ENCODE measurements at places on chromosomes 5 and 9.

- no peak for DNase-seq
Measured at GRCh38 chr9:81529556-81530193, 159.7 kb downstream of the TLE1 start.

DNA sequence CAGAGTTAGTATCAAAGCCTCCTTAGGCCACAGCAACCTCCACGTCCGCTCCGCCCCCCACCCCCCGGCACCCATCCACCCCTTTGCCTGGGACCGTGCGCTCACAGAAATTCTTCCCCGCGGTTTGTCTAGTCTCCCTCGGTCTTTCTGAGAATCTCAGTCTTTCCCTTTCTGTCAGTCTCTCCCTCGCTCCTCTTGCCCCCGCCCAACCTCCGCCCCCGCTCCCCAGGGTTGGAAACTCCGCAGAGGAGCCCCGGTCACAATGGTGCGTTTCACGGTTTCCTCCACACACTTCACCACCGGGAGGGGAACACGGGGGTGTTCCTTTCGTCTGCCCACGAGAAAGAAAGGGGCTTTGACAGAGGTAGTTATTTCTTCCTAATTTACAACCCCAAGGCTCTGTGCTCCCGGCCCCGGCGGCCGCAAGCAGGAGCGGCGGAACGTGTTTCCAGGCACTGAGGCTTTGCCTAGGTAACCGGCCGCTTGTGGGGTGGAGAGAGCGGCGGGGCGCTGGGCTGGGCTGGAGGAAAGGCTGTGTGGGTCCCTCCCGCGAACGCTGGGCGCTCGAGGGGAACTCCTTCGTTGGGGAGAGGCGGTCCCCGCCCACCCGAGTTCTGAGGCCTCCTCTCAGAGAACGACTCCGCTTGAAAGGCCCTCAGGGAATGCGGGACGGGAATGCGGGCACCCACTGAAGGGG is 2.1 kb downstream of the NR4A3 start:
- peak; percentile 92 for DNase-seq

GRCh38 chr9:34252670-34253459 is 74.0 kb downstream of the UBAP1 start:
- peak; percentile 86 for DNase-seq

GRCh38 chr5:172364773-172365172 is 81.2 kb upstream of the UBTD2 start:
- DNase-seq = no peak

GRCh38 chr9:128163523-128164306 is 3.6 kb downstream of the BBLN start:
- no peak for DNase-seq

DNA sequence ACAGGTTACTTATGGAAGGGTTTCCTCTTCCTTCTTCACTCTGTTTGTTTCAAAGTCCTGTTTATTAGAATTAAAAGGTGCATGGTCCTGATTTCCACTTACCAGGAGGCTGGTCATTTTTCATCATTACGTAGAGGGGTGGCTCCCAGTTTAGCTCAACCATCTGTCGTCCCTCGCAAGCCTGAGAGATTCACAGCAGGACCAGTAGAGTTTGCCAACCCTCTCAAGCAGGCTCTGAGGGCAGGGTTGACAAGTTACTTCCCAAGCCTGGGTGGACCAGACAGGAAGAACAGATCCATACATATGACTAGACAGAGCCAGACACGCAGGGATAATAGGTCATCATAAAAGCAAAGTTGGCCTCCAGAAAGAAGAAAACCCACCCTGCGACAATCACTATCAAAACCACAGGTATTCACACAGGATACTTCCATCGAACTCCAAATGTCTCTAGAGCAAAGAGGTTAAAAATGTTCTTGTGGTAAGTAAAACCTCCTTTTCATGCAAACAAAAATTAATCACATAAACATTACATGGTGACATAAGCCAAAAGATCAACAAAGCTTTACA is 151.9 kb downstream of the ELAVL2 start:
- DNase-seq = no peak

DNA sequence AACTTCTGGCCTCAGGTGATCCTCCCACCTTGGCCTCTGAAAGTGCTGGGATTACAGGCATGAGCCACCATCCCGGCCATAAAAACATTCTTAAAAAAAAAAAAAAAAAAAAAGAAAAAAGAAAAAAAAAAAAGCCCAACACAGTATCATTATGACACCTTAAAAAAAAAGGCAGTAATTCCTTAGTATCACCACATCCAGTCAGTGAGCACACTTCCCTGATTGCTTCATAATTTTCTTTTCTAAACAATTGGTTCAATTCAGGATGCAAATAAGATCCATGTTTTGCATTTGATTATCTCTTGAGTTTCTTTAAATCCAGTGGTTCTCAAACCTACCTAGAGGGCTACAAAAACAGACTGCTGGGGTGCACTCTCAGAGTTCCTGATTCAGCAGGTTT is 182.5 kb downstream of the CDK5RAP2 start:
- no peak for DNase-seq

GRCh38 chr5:124061663-124062062 is 549.7 kb downstream of the CSNK1G3 start:
- DNase-seq = no peak

- DNase-seq = no peak
Measured at GRCh38 chr5:158611581-158611980, 488.1 kb downstream of the EBF1 start.

GRCh38 chr9:19233344-19233743 is 2.9 kb downstream of the DENND4C start:
- no peak for DNase-seq

DNA sequence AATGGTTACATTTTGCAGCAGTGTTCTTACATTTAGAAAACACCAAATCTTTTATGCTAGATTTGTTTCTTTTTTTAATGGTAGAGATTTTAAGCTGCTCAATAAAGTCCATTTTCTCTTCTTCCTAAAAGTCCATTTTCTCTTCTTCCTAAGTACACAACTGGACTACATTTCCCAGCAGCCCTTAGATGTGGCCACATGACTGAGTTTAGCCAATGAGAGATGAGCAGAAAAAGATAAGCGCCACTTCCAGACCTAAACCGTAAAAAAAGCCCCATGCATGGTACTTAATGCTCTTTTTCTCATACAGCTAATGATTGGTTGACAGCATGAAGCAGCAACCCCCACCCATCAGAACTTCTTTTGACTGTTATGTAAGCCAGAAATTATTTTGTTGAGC is 206.7 kb downstream of the FAM114A2 start:
- no peak for DNase-seq

DNA sequence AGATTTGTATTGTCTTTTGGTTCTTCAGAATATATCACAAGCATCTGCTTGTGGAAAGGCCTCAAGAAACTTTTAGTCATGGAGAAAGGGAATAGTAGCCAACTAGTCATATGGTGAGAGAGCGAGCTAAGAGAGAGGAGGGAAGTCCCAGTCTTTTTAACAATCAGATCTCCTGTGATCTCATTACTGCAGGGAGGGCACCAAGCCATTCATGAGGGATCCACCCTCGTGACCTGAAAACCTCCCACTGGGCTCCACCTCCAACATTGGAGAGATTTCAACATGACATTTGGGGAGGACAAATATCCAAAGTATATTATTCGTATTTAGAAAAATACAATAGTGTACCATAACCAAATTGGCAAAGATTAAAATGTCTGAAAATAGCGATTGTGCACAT is 99.0 kb downstream of the GABRA1 start:
- DNase-seq = no peak

- DNase-seq = no peak
Measured at GRCh38 chr9:136928591-136928990, 15.9 kb downstream of the FBXW5 start.

DNA sequence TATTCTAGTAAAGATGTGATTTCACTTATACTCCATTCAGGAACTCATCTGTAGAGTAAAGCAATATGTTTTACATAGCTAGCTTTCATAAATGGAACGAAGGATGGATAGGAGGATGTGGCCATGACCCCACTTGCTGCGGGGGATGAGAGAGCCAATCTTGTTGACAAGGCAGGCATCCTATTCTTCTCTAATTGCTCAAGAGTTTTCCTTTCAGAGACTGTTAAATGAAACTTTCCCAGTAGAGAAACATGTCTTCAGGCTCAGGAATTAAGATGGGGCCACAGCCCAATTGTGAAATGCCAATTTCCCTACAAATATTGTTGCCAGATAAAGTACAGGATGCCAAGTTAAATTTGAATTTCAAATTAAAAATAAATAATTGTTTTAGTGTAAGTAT is 196.2 kb upstream of the TUT7 start:
- no peak for DNase-seq

- no peak for DNase-seq
Measured at GRCh38 chr5:16619136-16619535, 2.3 kb upstream of the RETREG1 start.

GRCh38 chr9:104177003-104177611 is 83.0 kb downstream of the SMC2 start:
- DNase-seq = no peak

DNA sequence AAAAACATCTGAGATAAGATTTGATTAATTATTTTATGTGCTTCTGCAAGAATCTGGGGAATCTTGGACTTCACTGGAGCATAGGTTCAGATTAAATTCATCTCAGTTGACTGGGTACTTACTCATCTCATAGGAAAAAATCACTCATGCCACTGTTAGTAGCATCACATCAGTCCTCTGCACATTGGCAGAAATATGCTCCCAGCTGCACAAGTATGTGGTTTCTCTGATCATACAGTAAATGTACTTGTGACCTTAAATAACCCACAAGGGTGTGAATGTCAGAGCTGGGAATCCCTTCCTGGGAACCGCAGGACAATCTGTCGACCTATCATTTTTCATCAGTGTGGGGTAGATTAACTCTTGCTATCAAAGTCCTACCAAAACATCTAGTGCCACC is 203.7 kb upstream of the SLC24A2 start:
- DNase-seq = no peak

DNA sequence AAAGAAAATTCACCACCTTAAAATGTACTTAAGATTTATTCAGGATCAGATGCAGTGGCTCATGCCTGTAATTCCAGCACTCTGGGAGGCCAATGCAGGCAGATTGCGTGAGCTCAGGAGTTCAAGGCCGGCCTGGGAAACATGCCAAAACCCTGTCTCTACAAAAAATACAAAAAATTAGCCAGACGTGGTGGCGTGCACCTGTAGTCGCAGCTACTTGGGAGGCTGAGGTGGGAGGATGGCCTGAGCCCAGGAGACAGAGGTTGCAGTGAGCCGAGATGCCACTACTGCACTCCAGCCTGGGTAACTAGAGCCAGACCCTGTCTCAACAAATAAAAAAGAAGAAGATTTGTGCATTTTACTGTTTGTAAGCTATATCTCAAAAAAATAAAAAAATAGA is 34.7 kb upstream of the GFPT2 start:
- no peak for DNase-seq

GRCh38 chr5:73450672-73451223 is 2.2 kb upstream of the FOXD1 start:
- no peak for DNase-seq

DNA sequence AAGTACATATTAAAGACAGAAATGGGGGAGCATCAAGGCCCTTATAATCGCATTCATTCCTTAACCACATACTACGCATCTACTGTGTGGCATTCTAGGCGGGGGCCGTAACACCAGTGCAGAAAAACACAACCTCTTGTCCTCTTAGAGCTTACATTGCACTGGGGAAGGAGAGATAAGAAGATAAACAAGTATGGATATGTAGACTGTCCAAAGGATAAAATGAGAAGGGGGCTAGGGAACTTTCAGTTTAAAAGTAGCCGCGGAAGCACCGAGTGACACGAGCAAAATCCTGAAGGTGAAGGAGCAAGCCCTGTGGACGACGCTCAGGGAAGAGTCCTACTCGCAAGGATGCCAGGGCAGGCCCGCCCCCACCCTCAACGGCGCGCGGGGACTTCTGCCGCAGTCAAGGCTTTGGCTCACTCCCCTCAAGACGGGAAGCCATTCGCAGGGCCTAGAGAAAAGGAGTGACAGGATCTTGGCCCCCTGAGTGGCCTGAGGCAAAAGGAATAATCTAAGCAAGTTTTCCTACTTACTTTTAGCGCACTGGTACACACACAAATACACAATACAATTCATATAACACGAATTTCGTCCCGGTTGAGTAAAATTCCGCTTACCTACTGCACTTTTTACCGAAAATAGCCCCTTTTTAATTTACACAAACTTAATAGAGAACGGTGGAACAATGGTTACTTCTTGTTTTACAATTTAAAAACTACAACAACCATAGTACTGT is 1.3 kb upstream of the NIPBL start:
- DNase-seq = peak; percentile 83

DNA sequence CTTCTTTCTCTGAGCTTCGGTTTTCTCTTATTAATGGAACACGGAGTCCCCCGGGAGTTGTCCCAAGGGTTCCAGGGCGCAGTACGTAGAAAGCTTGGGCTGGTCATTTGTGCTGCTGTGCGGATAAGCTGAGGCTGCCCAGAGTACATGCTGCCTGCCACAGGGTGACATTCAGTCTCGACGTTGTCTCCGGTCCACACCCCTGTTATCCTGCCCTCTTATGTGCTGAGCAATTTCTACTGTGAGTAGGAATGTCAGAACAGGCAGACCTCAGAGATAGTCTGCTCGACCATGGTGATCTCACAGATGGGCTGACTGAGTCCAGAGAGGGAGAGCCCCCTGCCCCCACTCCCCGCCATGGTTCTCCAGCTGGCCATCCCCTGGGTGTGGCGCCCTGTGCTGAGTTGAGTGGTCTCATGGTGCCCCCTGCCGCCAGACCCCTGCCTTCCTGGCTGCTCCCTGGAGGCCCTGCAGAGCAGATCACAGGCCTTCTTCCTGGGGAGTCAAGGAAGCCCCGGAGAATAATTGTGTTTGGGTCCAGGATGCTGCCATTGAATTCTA is 124.0 kb downstream of the RGS3 start:
- DNase-seq = no peak

GRCh38 chr5:124859556-124860290 is 113.3 kb upstream of the ZNF608 start:
- DNase-seq = no peak

GRCh38 chr9:130237076-130237475 is 28.5 kb upstream of the HMCN2 start:
- no peak for DNase-seq
